Activated CD4-positive, alpha-beta T cell treated with anti-CD3 and anti-CD28 coated beads, Interleukin-2, Interleukin-4, amounts not matched to agents 100 ng/mL and 50 ng/mL, durations not matched to agents 16 hours and 8 hours (primary cell): ENCODE measurements at places on chromosomes 5 and 9.

DNA sequence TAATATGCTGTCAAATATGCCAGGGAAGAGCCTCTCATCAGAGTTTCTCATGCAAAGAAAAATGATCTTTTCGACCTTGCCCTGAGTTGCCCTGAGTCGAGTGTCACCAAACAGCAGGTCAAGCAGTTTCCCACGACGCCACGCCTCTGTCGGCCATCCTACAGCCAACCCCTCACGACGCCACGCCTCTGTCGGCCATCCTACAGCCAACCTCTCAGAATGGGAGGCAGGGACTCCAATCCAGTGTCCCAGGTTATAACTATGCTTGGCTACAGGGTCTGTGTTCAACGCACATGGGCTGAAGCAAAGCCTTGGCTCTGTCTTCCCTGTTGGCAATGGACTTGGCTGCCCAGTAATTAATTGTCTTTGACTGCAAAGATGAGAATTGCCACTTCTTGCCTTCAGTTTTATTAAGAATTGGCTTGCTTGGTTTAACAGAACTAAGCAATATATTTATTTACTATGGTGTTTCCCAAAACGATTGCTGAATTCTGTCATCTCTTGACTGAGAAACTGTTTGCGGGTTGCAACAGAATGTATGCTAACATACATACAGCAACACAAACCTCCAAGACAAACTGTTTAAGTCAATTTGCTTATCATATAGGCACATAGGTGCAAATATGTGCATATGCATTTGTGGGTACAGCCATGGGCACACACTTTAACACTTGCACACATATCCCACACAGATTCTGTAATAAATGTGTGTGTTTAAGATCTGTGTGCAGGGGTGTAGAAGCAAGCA lies 352.9 kb downstream of the GLIS3 start:
- DNase-seq = no peak

GRCh38 chr5:78964889-78965288 lies 20.2 kb downstream of the ARSB start:
- no peak for DNase-seq

- no peak for DNase-seq
Observed at GRCh38 chr5:180645274-180646204, 3.9 kb downstream of the FLT4 start.

GRCh38 chr5:144484124-144484897 lies 313.6 kb downstream of the KCTD16 start:
- DNase-seq = no peak

DNA sequence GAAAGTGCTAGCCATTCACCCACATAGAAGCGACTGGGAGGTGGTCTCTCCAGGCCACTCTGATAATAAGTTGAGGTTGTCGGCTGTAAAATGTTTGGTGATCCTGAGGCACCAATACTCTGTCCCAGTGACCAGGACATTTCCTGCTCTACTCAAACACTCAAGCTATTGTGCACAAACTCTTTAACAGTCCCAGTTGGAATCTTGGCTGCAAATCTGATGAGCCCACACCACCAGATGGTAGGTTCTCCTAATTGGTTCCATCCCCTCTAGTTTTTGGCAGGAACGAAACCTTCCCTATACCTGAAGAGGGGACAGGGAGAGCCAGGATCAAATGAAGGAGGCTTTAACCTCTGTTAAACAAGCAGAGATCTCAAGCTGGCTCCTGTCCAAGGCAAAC lies 14.3 kb downstream of the GRIA1 start:
- no peak for DNase-seq

GRCh38 chr9:100117316-100117715 lies 18.3 kb downstream of the INVS start:
- DNase-seq = no peak

- no peak for DNase-seq
Observed at GRCh38 chr5:174414315-174414710, 310.1 kb upstream of the MSX2 start.

DNA sequence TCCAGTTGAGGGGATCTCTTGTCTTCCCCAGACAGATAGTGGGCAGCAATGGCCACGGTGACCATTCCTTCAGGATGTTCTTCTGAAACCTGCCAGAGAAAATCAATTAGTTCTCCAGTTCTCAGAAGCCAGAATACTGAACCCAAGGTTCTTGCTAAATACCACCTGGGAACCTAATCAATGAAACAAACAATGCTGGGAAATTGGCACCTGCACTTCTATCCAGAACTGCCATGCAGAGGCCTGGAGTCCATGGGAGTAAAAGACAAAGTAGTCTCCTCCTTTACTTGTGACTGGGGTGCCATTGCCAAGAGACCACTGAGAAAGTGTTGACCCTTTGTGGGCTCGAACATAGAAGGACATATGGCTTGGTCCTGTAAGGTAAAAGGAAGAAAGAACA lies 45.7 kb downstream of the ERMP1 start:
- no peak for DNase-seq

DNA sequence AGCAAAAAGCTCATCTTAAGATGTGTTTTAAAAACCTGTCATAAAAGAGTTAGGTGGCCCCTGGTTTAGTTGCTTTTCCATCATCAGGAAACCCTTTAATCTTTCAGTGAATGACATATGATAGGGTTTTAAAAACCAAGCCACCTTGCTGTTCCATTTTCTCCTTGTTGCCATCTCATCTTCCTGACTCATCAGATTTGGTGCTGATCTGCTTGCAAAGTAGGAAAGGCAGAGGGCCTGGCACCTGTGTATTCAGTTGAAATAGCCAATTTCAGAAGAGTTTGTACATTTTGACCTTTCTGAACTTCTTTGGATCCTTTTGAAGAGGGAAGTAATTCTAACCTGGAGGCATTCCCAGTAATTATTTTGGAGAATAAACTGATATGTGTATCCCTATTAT lies 272.7 kb downstream of the CD180 start:
- DNase-seq = no peak

- no peak for DNase-seq
Observed at GRCh38 chr9:22040760-22041159, 31.7 kb upstream of the CDKN2B start.

GRCh38 chr9:2800394-2801179 lies 43.3 kb downstream of the PUM3 start:
- DNase-seq = no peak

DNA sequence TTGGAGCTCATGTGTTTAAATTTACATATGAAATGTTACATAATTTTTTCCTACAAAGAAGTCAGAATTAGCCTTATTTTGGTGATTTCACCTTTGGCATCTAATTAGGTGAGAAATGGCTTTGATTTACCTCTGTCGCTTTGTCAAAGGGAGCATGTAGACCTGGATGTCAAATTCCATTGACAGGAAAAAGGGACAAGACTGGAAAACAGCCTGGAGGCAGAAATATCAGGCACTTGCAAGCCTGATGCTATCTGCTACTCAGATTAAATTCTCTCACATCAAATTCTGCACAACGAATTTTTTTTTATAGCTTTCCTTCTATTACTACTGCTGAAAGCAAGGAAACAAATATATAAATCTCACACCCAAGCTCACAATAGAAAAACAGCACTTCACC lies 54.1 kb upstream of the CTNND2 start:
- no peak for DNase-seq

- no peak for DNase-seq
Observed at GRCh38 chr5:125190232-125191087, 444.0 kb upstream of the ZNF608 start.

DNA sequence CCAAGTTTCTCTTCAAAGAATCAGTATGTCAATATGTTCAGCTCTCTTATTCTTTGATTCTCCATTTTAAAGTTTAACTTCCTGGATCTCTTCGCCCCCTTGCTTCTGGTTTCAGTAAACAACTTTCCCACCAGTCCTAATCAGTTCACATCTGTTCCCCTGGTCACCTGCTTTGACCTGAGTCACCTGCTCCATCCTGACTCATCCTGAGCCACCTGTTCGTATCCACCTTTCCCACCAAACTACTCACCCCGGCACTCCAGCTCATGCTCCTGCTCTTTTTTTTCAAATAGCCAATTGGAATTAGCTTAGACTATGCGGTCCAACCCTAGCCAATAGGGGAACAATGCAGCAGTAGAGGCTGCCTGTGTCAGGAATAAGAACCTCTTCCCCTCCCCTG lies 23.6 kb upstream of the CSF1R start:
- DNase-seq = no peak

DNA sequence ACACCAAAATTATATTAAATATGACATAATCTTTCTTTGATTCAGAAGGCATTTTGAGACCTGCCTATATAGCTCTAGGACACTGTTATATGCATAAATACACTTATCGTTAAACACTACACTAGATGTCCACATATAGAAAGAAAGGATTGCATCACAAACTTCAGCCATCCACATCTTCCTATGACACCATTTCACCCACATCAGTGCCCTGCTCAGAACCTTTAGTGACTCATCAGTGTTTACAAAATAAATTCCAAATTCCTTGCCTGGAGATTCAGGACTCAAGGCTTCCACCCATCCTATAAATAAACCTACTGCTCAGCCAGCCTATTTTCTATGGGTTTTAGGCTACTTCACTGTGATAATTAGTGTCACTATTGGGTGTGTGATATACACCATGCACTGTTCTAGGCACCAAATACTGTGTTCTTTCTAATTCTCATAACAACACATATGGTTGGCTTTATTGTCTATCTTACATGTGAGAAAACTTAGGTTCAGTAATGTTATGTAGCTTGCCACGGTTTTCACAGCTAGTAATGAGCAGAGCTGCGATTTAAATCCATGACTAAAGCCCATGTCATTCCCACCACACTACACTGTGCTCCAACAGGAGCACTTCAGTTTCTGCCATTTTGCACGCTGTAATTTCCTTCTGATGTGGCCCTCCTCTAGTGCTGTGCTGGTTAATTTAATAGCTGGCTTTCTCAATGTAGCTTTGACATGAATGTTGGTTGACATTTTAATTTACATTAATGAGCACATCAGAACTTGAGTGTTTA lies 103.3 kb downstream of the SREK1 start:
- DNase-seq = no peak

- DNase-seq = no peak
Observed at GRCh38 chr5:125257057-125257972, 510.9 kb upstream of the ZNF608 start.

- no peak for DNase-seq
Observed at GRCh38 chr5:111649516-111649915, 107.5 kb downstream of the NREP start.

- DNase-seq = no peak
Observed at GRCh38 chr5:163758283-163758711, 252.9 kb downstream of the MAT2B start.

DNA sequence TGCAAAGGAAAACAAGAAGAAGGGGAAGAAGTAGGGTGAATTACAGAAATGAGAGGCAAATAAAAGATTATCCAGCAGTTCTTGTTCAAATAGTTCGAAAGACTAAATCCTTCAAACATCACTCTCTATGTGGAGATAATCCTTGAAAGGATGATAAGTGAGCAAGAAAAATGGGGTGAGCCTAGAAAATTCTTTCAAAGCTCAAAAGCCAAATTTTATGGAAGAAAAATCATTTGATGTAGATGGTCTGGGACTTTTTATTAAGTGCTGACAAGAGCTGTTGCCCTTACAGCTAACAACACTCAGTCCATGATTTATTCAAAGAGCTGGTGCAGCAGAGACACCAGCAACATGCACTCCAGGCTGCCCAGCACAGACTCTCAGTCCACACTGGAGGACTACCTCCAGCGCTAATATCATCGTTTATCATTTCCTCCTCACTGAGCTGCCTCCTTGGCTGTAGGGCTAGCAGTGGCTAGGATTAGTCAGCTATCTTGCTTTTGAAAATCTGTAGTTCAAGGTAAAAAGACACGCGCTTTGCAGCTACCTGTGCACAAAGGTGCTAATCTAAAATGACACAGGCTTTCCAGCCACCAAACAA lies 264.8 kb upstream of the KIF2A start:
- no peak for DNase-seq

GRCh38 chr5:52665559-52665958 lies 122.2 kb upstream of the ITGA1 start:
- no peak for DNase-seq

DNA sequence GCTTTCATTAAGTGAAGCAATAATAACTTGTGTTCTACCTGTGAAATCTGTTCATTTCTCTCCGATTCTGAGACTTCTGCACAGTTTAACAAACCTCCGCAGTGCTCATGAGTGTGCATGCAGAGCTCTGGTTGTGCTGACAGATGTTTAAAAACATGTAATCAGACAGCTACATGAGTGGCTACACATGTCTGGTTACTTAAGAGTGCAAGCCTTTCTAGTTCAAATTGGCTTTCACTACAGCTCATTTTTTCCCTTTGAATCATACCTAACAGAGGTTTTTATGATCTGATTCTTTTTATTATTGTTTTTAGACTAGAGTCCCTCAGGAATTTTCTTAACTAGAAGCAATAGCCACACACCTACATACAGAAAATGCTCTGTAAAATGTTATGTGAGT lies 310.2 kb downstream of the ARRDC3 start:
- DNase-seq = no peak

GRCh38 chr5:109407913-109408312 lies 1.9 kb downstream of the PJA2 start:
- DNase-seq = no peak

GRCh38 chr5:96978812-96979449 lies 43.1 kb downstream of the LNPEP start:
- DNase-seq = no peak

GRCh38 chr9:88915916-88916315 lies 75.4 kb upstream of the S1PR3 start:
- DNase-seq = no peak

DNA sequence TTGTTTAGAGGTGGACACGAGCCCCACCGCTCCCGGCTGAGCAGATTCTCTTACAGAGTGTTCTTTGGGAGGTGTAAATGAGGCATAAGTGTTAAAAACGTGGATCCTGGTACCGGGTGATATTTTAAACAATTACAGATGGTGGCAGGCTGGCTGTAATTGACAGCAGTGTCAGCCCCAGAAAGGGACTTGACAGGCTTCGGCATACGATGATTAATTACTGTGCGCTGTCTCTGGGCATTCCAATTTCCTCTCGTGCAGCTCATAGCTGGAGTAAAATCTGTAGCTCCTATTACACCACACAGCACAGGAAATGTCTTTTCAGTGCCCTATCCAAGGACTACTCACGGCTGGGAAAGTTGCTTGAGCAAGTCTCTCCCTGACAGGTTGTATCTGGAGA lies 305.4 kb upstream of the IRX2 start:
- DNase-seq = no peak

- DNase-seq = no peak
Observed at GRCh38 chr5:8865266-8865665, 680.6 kb downstream of the SEMA5A start.

GRCh38 chr5:139745800-139746690 lies 49.6 kb upstream of the PSD2 start:
- peak; percentile 15 for DNase-seq

GRCh38 chr9:39588500-39589137 lies 233.2 kb downstream of the SPATA31A1 start:
- no peak for DNase-seq
